Eye (tissue), 1 donor: ENCODE measurements at places on chromosomes 1 and 21.

DNA sequence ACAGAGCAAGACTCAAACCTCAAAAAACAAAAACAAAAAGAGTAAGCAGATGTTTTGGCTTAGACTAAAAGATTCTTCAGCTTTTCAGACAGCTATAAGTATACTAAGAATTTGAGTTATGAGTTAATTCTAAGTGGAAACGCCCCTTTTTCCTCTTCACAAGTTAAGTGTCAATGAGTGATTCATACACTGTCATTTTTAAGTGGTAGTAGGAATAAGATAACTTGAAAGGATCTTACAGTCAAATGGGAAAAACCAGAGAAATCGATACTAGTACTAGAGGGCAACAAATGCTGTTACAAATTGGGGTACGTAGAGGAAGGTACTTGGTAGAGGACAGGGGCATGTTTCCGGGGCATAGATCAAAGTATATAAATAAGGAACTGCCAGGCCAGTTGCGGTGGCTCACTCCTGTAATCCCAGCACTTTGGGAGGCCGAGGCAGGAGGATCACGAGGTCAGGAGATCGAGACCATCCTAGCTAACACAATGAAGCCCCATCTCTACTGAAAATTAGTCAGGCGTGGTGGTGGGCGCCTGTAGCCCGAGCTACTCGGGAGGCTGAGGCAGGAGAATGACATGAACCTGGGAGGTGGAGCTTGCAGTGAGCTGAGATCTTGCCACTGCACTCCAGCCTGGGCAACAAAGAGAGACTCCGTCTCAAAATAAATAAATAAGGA is 7.4 kb downstream of the H3-3A start:
- DNase-seq = no peak

DNA sequence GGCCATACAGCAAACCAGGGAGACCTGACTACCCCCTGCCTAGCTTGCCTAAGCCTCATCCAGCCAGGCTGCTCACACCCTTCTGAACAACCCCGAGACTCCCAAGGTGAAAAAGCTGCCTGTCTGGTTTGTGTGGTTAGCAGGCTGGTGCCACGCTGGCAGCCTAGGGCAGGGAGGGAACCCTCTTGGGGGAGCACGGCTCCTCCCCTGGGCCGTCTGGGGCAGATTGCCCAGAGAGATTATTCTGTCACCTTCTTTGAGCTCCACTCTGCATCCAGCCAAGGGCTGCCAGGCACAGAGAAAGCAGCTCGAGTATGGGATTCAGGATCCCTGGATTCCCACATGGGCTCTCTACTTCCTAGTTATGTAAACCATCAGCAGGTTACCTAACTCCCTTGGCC is 27.5 kb upstream of the TCEA3 start:
- peak; percentile 30 for DNase-seq

DNA sequence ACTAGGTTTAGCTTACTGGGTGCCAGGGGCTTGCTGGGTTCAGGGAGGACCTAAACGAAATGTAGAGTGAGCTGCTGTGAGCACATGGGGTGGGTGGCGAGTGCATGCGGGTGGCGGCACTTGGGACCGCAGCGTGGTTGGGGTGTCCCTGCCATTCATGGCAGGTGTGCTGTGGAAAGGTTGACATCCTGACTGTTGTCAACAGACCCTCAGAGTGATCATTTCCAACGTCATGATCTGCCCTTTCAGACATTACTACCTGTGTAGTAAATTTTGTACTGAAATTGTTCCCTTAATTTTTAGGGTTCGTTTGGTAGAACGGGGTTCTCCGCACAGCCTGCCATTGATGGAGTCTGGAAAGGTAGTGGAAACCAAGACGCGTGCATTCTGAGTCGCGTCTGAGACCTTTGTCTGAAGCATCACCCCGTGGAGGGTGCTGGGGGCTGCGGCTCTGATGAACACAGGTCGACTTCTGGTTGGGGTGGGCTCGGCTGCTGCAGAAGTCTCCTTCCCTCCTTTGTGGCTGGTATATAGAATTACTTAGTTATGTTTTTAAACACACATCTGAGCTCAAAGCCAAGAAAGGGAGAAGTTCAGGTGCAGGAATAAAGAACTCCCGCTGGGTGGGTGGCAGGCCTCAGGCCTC is 43.3 kb downstream of the S100B start:
- DNase-seq = no peak

- DNase-seq = no peak
These were observed 8.6 kb upstream of the SPSB1 start for GRCh38 chr1:9284061-9284460.

GRCh38 chr1:56297208-56297607 is 282.2 kb downstream of the PLPP3 start:
- no peak for DNase-seq
